Cortex of kidney (tissue), 1 donor: ENCODE measurements at places on chromosomes 12 and 14.

- DNase-seq: no peak
Measured at GRCh38 chr12:113792450-113792849, 173.7 kb downstream of the RBM19 start.

GRCh38 chr14:70257526-70257925 lies 68.8 kb upstream of the SLC8A3 start:
- DNase-seq: no peak

DNA sequence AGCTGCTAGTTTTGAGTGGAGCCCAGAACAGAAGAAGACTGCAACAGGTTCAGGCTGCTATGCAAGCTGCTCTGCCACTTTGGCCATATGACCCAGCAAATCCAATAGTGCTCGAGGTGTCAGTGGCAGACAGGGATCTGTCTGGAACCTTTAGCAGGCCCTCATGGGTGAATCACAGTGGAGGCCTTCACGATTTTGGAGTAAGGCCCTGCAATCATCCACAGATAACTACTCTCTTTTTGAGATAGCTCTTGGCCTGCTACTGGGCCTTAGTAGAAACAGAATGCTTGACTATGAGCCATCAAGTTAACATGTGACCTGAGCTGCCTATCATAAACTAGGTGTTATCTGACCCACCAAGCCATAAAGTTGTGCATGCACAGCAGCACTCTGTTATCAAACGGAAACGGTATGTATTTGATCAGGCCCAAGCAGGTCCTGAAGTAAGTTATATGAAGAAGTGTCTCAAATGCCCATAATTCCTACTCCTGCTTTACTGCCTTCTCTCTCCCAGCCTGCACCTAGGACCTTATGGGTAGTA lies 116.9 kb upstream of the CCDC196 start:
- DNase-seq: no peak

GRCh38 chr14:24964591-24964990 lies 85.4 kb downstream of the STXBP6 start:
- no peak for DNase-seq

DNA sequence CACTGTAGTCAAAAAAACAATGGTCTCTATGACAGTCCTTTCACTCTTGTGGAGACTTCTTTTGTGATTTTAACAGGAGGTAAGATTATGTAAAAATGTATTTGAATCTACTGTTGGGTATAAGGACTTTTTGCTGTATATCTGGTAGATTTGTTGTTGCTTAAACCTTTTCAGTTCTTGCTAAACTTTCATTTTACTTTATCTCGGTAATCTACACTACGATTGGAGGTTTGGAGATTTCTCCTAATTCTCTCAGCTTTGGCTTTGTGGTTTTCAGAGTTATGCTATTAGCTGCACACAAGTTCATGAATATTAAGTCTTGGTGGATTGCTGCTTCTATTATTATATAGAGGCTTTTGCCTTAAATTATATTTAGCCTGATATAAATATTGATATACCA lies 116.6 kb upstream of the HIF1A start:
- no peak for DNase-seq

DNA sequence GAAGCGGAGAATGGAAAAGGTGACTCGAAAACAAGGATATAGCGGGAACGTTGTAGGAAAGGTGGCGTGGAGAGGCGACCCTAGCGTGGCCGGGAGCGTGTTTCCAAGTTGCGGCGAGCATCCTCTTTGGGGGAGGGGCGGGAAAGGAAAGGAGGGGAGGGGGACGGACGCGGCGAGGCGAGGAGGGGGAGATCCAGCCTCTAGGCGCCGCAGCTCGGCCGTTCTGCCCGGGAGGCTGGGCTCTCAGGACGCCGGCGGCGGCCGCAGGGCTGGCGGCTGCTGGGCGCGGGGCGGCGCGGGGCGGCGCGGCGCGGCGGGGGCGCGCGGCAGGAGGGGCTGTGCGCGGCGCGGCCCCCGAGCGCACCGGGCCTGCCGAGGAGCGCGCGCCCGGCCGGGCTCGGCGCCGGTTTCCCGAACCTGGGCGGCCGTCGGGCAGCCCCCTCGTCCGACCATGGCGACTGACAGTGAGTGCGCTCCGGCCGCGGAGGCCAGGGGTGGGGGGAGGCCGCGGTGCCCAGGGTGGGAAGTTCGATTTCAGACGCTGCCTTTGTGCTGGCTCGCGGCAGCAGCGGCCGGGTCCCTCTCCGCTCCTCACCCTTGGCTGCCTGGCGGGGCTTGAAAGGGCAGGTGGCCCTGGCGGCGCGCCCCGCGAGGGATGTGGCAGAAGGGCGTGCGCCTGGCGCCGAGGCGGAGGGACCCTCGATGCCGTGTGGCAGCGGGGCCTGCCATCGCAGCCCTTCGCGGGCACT lies 50.3 kb downstream of the SNAPC1 start:
- DNase-seq: no peak

DNA sequence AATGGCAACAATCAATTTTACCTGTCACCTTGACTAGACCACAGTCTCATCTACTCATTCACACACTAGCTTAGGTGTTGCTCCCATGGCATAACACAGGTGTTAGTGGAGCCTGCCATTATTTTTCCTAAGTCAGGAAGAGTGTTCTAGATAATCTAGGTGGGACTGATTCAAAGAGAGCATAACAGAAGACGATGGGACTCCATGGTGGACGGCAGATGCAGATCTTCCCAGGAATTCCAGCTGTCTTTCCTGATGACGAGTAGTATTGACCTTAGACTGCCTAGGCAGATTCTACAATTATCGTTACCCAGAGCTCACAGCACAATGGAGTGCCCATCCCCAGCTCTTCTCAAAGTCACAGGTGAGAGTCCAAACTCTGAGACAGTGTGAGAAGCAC lies 589.0 kb downstream of the TMEM121 start:
- DNase-seq: no peak

GRCh38 chr14:68716698-68717097 lies 76.2 kb downstream of the ZFP36L1 start:
- no peak for DNase-seq

GRCh38 chr14:103141117-103141796 lies 18.0 kb downstream of the TNFAIP2 start:
- no peak for DNase-seq

- DNase-seq: no peak
Measured at GRCh38 chr12:99131751-99132199, 486.7 kb downstream of the APAF1 start.

DNA sequence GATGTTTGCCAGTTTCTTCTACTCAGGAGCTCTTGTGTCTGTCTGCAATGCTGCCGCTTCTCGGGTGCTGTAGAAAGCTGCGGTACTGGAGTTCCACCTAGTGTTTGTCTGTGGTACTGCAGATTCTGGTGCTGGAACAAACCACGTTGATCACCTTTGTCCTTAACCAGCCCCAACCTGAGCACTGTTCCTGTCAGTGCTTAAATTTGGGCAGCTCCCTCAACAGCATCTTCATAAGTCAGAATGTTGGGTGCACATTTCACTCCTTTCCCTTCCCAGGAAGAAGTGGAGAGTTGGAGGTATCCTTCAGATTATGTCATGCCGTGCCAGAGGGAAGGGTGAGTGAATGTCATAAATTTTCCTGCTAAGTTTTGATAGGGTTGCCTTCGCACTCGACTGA lies 48.7 kb upstream of the LALBA start:
- DNase-seq: no peak
